ENCODE measurements at places on chromosomes 12 and 14.

GRCh38 chr14:32947081-32947480 is 8.4 kb downstream of the NPAS3 start:
- DNase-seq = no peak

DNA sequence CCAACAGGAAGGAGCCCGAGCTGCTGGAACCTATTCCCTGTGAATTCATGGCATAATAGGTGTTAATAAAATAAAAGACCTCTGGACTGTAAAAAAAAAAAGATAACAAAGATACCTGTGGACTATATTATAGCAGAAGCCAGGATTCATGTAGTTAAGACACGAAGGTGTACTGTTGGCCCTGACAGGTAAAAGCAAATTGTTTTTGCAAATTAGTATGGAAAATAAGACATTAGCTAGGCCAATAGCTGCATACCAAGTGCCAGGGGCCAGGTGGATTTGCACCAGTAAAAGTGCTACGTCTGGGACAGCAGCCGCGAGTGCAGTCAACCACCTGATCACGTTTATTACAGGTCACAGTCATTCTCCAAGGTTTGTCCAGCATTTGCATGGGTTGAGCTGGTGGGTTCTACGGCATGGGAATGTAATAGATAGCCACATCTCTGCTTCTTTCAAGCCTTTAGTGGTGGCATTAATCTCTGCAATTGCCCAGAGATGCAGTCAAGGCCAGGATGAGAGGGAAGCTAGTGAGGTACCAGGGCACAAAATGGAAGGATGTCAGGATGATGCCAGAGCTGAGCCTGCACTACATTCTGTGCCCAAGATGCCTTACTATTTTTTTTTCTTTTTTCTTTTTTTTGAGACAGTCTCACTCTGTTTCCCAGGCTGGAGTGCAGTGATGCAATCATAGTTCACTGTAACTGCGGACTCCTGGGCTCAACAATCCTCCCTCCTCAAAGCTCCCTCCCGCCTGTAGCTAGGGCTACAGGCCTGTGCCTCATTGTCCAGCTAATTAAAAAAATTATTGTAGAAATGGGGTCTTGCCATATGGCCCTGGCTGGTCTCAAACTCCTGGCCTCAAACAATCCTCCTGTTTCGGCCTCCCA is 26.3 kb downstream of the TNFAIP2 start:
- DNase-seq = no peak

GRCh38 chr12:132445884-132446632 is 43.9 kb upstream of the FBRSL1 start:
- no peak for DNase-seq

DNA sequence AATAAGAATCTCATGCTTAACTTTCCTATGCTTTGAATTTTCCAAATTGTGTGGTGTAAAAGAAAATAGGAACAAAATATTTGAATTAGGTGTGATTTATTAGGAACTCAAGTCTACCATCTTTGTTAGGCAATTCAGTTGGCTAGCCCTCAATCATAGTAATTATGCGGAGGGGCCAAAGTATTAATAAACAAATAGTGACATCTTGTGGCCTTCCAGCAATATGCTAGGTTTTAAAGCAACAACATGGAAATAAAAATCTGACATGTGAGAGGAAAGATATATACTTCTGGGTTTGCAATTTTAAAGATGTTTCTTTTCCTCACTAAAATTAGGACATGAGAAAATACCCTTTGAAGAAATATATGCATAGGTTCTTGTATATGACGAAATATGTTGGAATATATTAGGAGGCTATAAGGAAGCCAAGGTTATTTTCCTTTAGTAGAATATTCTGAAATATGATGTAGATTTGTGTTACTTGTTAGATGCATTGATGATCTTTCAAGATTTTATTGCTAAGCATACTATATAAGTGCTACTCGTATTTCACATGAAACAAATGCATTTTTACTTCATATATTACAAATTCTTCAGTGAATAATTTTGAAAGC is 200.4 kb downstream of the PTPRO start:
- DNase-seq = peak; percentile 58

DNA sequence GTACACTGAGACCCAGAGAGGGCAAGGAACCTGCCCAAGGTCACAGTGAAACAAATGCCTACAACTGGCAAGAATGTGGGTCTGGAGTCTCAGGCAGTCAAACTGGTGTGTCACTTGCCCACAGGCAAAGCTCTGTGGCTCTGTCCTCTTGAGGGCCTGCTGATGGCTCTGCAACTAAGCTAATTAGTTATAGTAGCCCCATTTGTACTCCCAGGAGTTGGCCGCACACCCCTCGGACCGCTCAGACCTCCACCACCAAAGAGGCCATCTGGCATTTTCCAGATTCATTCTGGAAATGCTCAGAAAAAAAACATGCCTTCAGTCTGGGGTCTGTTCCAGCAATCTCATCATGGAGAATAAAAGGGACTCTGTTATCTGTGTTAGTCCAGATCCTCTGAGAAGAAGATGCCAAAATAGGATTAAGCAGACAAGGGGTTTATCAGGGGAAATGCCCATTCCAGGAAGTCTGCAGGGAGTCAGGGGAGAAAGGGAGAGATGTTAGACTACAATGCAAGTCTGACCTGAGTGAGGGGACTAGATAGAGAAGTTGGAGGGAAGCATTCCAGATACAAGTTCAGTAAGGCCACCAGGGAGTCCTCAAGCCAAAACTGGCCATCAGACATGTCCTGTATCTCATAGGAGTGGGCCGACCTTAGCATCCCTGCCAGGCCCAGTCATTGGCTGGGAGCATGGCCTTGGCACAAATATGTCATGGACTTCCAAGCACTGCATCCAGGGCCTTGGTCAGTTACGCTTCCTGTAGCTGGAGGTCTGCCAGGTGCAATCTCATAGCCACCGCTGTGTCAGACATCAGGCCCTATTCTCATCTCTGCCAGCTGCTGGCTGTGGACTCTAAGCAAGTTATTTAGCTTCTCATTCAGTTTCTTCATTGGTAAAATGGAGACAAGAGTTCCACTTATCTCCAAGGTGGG is 15.4 kb upstream of the OAS1 start:
- no peak for DNase-seq

GRCh38 chr12:48036818-48037217 is 32.5 kb upstream of the COL2A1 start:
- no peak for DNase-seq

- DNase-seq = no peak
Measured at GRCh38 chr14:97106166-97106565, 309.0 kb downstream of the VRK1 start.

GRCh38 chr12:30508205-30508967 is 187.3 kb downstream of the IPO8 start:
- DNase-seq = no peak

DNA sequence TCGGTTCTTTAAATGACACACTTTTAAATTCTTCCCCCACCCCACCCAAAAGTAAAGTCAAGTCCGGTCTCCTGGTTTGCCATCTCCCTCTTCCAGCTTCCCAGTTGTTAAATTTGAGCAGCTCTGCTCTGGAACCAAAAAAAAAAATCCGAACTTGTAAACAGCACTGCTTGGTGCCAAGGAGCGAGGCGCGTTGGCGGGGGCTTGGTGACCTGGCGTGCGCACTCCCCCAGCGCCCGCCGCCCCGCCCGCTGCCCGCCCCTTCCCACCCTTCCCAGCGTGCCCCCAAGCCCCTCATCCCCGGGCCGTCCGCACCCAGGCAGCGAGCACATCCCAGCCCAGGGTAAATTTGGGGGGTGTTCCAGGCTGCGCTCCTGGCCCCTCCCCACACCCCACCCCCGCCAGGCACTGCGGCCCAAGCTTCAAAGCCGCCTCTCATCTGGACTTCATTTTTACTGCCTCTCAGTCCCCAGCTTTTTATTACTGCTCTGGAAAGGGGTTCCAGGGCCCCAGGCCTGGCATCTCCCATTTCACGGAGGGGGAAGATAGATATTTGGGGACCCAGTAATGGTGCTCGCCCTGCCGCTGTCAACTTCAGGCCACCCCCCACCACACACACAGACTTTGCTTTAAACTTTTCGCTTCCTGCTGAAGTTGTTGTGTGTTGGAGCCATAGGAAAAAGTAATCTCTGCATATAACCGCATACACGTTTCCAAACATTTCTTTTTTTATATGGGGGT is 11.7 kb upstream of the ITGB7 start:
- no peak for DNase-seq

GRCh38 chr14:24710403-24711112 is 76.6 kb upstream of the GZMB start:
- peak; percentile 62 for DNase-seq

- DNase-seq = no peak
Measured at GRCh38 chr14:54226103-54226502, 170.7 kb upstream of the CDKN3 start.

GRCh38 chr12:27382171-27382795 is 49.6 kb downstream of the BMAL2 start:
- no peak for DNase-seq

- DNase-seq = no peak
Measured at GRCh38 chr14:31449136-31449535, 8.2 kb downstream of the DTD2 start.

DNA sequence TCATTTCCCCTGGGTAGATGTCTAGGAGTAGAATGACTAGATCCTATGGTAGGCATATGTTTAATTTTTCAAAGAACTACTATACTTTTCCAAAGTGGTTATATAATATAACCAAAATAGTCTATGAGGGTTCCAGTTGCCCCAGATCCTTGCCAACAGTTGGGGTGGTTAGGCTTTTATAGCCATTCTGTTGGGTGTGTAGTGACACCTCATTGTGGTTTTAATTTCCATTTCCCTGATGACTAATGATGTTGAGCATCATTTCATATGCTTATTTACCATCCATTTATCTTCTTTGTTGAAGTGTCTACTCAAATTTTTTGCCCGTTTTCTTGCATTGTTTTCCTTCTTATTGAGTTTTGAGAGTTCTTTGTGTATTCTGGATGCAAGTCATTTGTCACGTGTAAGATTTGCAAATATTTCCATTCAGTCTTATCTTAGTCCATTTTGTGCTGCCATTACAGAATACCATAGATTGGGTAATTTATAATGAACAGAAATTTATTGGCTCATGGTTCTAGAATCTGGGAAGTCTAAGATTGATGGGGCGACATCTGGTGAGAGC is 4.7 kb downstream of the SYNE2 start:
- no peak for DNase-seq

GRCh38 chr12:4069670-4070010 is 196.4 kb upstream of the PARP11 start:
- no peak for DNase-seq

DNA sequence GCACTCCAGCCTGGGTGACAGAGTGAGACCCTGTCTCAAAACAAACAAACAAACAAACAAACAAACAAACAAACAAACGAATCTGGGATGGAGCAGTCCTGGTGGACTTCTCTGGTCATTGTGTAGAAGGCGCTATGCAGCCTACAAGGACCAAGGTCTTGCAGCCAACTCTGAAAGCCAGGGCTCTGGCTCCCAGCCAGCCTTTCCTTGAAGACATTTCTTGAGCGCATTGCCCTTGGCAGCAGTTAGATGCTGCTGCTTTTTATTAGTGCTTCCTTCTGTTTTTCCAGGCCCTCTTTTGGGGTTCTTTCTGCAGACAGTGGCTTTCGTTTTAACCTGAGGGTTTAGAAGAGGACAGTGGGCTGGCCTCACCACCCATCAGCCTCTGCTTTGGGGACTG is 20.2 kb downstream of the CCDC177 start:
- DNase-seq = no peak

- DNase-seq = no peak
Measured at GRCh38 chr14:104882991-104883660, 18.1 kb downstream of the CEP170B start.

- no peak for DNase-seq
Measured at GRCh38 chr12:6226679-6227051, 26.5 kb downstream of the CD9 start.

DNA sequence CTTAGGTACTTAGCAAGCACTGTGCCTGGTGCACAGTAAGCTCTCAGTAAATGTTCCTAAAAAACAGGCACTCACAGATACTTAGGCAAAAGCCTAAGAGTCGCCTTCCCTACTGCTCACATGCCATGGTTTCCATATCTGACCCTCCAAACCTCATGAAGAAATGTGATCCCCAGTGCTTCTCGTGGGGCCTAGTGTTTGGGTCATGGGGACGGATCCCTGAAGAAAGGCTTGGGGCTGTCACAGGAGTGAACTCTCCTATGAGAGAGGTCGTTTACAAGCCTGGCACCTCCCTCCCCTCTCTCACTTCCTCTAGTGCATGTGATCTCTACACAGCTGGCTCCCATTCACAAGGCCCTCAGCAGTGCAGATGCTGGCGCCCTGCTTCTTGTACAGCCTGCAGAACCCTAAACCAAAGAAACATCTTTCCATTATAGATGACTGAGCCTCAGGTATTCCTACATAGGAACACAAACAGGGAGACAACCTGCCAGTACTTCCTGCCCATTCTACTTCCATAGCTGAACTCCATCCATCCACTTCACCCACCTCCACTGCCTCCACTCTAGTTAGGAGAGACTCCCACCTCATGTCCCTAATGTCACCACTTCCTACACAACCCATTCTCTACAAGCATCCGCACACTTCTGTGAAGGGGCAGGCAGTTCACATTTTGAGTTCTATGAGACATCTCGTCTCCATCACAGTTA is 2.9 kb downstream of the SLC15A4 start:
- DNase-seq = peak; percentile 41

- no peak for DNase-seq
Measured at GRCh38 chr12:45468751-45469615, 253.1 kb downstream of the ANO6 start.

DNA sequence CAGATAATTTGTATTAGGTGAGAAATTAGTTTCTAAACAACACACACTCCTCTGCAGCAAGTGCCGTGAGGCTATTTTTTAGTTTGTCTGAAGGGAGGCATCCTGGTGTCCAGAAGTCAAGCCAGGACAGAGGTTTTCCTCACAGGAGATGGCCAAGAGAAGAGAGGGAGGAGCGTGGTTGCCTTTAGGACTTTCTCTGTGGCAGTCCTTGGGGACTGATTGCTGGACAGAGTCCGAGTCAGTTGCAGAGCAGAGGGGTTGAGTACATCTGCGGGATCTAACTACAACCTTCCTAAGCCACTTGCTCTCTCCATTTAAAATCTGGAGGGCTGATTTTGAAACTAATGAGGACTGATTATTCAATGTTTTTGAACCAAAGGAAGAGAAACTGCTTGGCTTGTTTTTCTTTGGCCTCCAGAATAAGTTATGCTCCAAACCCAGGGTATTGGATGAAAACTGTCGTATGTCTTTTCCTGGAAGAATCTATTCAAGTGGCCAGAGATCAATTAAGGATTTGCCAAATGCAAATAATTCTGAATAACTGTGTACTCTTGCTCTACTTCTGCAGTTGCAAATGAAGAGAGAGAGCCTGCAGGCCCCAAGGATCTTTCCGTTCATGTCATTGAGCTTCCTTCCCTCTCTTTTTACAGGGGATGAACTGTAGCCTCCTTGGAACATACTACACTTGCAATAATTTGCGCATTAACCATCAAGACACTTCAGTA is 1.2 kb downstream of the SLCO1C1 start:
- no peak for DNase-seq
